ENCODE measurements at places on chromosomes 13 and 19. TPM values are rescaled to one million over a fixed set of nuclear protein-coding genes. Genes with fewer than 3 reads are reported as not detected.

The TNFSF11 gene
- total RNA-seq = 0.38 TPM

The PDCD2L gene
- 12.3 TPM for total RNA-seq

DNA sequence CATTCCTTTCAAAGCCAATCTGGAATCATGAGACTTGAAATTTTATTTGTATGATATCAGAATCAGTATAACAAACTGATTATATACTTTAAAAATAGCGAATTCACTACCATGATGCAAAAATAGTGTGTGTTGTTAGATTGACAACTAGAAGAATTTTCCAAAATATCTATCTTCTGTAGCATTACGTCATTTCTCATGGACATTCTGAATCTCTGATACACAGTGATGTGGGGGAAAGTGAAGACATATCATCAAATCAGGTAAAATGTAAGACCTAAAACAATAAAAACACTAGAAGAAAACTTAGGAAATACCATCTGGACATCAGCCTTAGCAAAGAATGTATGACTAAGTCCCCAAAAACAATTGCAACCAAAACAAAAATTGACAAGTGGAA is 1292.0 kb upstream of the PCDH9 start:
- H3K36me3 ChIP-seq = no peaks in the 10 kb centered on the region
- H3K4me1 ChIP-seq = no peaks in the 10 kb centered on the region
- no peak for DNase-seq
- no peak overlapping the region for H3K27ac ChIP-seq

DNA sequence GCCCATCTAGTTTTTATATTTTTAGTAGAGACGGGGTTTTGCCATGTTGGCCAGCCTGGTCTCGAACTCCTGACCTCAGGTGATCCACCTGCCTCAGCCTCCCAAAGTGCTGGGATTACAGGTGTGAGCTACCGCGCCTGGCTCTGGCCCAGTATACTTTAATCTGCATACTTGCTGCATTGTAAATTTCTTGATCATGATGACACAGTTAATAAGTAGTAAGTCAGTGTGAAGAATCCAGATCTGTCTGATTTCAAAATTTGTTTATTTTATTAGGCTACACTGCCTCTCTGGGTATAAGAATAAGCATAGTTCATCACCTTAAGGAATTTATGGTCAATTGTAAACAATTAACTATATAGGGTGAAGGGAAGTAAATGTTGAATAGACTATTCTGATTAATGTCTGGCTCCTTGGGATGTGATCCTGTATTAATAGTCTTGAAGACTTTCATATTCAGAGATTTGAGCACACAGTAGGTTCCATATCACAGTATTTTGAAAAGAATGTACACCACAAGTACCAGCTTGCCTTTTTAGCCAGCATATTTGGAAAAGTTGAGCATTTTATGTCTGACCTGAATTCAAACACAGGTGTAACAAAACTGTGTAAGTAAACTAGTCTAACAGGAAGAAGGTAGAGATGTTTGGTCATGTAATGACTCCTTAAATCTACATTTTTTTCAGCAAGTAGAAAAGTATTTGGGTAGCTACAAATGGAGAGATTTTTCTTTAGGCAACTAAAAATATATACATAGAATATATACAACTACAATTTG is 7.4 kb downstream of the ARHGAP35 start:
- H3K36me3 ChIP-seq = no peaks in the 10 kb centered on the region
- no peak overlapping the region for H3K27ac ChIP-seq
- no peaks in the 10 kb centered on the region for H3K27me3 ChIP-seq
- peaks cover 59% of the 10 kb centered on the region for H3K4me1 ChIP-seq

The MRI1 gene
- total RNA-seq = 46.4 TPM

The MIA gene
- total RNA-seq = 11.4 TPM

DNA sequence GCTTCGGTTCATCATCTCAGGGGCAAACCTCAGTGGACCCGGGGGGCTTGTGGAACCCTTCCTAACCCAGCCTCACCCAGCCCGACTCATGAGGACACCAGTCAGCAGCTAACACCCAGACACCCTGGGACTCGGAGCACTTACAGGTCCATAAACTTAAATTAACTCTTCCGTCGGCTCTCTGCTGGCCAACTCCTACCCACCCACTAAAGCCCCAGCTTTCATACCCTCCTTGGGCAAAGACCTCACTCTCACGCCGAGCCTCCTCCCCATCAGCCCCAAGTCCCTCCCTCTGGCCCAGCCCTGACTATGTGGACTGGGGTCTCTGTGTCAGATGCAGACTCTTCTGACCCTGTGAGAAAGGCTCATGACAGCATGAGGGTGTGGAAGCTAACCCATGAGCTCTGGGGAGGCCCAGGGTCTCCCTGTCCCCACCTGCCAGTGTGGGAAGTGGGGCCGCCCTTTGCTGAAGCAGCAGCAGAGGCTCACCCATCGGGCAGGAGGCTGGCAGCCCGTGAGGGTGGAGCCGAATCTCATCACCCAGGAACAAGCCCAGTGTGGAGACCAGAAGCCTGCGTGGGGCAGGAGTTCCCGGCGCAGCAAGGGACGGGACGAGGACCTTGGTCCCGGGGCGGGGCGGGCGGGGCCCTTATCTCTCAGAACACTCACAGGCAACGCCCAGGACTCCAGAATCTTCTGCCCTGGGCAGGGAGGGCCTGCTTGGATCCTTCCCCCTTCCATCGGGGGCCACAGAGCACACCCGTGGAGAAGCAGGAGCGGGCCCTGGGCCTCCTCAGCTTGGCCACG is 19.8 kb downstream of the TCF3 start:
- no peaks in the 10 kb centered on the region for H3K4me1 ChIP-seq
- H3K27me3 ChIP-seq = no peaks in the 10 kb centered on the region
- H3K27ac ChIP-seq = no peak overlapping the region
- no peak overlapping the region for H3K4me3 ChIP-seq

GRCh38 chr13:40389081-40389641 is 277.3 kb downstream of the FOXO1 start:
- H3K36me3 ChIP-seq = no peaks in the 10 kb centered on the region
- DNase-seq = peak; percentile 75
- H3K4me1 ChIP-seq = peaks cover 34% of the 10 kb centered on the region
- H3K27ac ChIP-seq = peak overlapping the region; percentile 95
- peak overlapping the region; percentile 32 for H3K4me3 ChIP-seq
- H3K27me3 ChIP-seq = no peaks in the 10 kb centered on the region

DNA sequence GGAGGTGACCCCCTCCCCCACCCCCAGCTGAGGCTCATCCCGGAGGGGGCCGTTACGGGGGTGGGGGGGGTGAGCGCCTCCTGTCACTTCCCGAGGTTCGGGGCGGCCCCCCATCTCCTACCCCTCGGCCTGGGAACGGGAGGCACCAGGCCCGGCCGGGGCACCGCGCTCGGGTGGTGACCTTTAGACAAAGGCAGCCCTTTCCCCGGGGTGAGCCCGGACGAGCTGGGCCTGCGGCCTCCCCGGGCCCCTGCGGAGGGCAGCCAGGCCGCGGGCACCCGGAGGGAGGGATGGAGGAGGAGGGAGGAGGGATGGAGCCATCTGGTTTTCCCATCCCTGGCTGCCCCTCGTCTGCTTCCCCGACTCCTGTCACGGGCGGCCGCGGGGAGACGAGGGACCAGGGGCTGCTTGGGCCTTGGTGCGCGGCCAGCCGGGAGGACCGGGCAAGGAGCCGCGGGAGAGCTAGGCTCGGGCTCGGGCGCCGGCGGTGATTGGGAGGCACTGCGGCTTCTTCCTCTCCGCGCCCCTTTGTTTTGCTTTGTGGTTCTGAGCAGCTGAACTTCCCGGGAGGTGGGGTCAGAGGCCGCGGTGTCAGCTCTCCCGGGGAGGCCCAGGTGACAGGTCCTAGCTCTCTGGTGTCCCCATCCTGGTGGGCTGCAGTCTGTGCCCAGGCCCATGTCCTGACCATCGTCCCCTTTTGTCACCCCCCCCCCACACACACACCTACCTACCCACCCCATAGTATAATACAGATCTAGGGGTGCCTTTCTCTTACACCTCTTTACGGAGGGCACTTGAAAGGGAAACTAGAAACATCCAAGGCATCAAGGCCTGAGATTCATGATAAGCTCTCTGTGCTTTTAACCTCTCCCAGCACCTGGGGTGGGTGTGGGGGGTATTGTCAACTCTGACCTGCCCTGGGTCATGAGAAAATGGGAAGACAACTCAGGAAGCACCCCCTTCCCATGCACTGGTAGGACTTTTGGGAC is 1.3 kb downstream of the BICRA start:
- H3K27ac ChIP-seq = peak overlapping the region; percentile 73
- peak overlapping the region; percentile 17 for H3K4me3 ChIP-seq
- no peaks in the 10 kb centered on the region for H3K36me3 ChIP-seq

The TEKTIP1 gene
- total RNA-seq = 10.6 TPM

GRCh38 chr19:44356383-44357111 is at the start of gene ZNF112:
Gene ZNF112, minus strand, starts transcription at chr19:44356680. Its CDS starts 16,141 bp downstream, at chr19:44340539.
- peak within 1 kb of the TSS; percentile 23 for H3K4me3 ChIP-seq
- no peaks in the 10 kb centered on the region for H3K36me3 ChIP-seq
- no peak within 1 kb of the TSS for H3K27ac ChIP-seq
- no peak for DNase-seq

The CYP2A7 gene
- not detected for total RNA-seq

DNA sequence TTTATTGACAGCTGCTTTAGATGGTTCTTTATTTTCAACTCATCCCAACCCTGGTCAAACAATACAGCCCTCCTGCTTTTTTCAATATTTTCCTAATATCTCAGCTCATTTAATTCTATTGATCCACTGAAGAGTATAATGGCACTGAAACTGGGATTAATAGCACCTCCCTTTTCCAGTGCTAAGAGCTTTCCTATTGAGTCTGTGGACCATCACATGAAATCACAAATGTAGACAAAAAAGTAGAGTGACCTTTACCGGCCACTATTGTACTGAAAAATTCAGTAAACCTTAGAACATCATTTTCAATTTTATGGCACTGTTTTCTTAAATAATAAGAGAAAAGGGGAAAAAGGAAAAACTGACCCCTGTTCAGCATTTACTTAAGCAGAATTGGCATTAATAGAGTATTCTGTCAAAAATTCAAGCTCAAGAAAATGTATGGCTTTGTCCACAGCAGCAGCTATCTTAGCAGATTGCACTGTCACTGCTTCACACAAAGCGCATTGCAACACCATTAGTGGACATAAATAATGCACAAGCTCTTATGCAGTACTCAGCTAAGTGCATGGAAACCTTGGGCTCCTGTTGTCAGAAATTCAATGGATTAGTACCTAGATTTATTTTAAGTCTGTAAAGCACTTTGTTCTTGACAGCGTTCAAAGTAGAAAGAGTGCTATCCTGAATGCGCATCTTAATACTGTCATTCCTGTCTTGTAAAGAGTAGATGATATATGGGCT is 851.0 kb upstream of the KLHL1 start:
- H3K27me3 ChIP-seq = no peaks in the 10 kb centered on the region
- no peak for DNase-seq
- no peaks in the 10 kb centered on the region for H3K4me1 ChIP-seq
- H3K4me3 ChIP-seq = no peak overlapping the region

DNA sequence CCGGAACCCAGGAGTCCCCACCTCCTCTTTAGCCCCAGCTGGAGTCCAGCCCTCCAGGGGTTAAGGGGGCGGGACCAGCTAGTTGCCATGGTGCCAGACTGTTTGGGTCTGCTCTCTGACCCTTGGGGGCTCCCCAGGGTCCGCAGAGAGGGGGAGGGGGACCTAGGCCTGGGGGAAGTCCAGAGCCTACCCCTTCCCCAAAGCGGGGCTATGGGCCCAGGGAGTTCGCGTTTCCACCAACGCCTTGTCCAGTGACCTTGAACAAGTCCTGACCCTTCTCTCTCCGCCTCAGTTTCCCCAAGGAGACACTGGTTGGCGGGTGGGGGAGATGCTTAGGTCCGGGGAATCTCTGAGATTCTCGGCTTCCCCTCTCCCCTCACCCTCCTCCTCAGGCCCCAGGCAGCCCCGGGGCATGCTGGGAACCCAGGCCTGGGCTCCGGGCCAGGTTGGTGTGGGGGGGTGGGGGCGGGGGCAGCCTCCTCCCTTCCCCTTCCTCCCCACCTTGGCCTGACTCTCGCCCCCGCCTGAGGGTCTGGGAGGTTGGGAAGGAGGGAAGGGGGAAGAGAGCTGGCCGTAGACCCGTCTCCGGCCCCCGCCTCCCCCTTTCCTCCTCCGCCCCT is 2.6 kb upstream of the SPACA6 start:
- no peaks in the 10 kb centered on the region for H3K27me3 ChIP-seq
- H3K4me3 ChIP-seq = peak overlapping the region; percentile 71

- H3K36me3 ChIP-seq = no peaks in the 10 kb centered on the region
- no peaks in the 10 kb centered on the region for H3K27me3 ChIP-seq
- no peak overlapping the region for H3K27ac ChIP-seq
- peaks cover 6% of the 10 kb centered on the region for H3K4me1 ChIP-seq
- no peak for DNase-seq
Observed at GRCh38 chr19:35314858-35315470, 14.0 kb upstream of the CD22 start.

DNA sequence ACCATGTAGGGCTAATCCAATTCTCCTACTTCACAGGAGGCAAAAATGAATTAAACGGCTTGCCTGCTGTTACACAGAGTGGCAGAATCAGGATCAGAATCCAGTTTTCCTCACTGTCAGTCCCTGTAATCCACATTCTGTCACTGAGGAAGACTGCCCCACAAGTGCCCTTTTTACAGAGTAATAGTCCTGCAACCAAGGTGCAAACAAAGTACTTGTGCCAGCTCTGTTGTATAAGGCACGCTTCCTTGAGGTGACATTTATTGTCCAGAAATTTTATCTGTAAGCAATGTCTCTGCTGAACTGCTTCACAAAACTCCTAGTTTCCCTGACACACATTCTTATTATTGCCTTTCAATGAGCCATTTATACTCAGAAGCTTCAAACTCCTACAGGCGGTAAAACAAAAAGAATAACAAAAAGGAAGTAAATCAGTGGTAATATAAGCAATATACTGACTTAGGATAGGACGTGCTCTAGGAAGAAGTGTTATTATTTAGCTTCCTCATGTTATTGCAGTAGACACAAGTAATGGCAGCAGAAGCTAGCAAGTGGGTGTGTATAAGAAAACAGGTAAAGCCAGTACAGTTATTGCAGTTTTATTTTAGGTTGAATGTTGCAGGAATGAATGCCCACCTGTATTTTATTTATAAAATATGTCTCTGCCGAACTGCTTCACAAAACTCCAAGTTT is 28.8 kb downstream of the SPRY2 start:
- no peak overlapping the region for H3K27ac ChIP-seq
- no peak for DNase-seq
- no peaks in the 10 kb centered on the region for H3K36me3 ChIP-seq
- no peaks in the 10 kb centered on the region for H3K27me3 ChIP-seq
- no peaks in the 10 kb centered on the region for H3K4me1 ChIP-seq
- H3K4me3 ChIP-seq = no peak overlapping the region

The PBX4 gene
- 56.3 TPM for total RNA-seq

GRCh38 chr13:41847216-41847615 is 113.7 kb downstream of the VWA8 start:
- no peaks in the 10 kb centered on the region for H3K36me3 ChIP-seq
- H3K27me3 ChIP-seq = no peaks in the 10 kb centered on the region
- no peaks in the 10 kb centered on the region for H3K4me1 ChIP-seq
- DNase-seq = no peak
- H3K4me3 ChIP-seq = no peak overlapping the region
- H3K27ac ChIP-seq = no peak overlapping the region

The ZNF230 gene
- 18.4 TPM for total RNA-seq

- no peak overlapping the region for H3K4me3 ChIP-seq
- no peak overlapping the region for H3K27ac ChIP-seq
- no peaks in the 10 kb centered on the region for H3K27me3 ChIP-seq
- no peaks in the 10 kb centered on the region for H3K36me3 ChIP-seq
Observed at GRCh38 chr13:51659276-51660127, 75.2 kb downstream of the WDFY2 start.

- no peaks in the 10 kb centered on the region for H3K27me3 ChIP-seq
- H3K36me3 ChIP-seq = peaks cover 20% of the 10 kb centered on the region
- no peak overlapping the region for H3K4me3 ChIP-seq
- H3K27ac ChIP-seq = no peak overlapping the region
- peak; percentile 52 for DNase-seq
Observed at GRCh38 chr19:18274781-18275356, 617 bp upstream of the IQCN start.

The LPAR2 gene
- total RNA-seq = 72.4 TPM

GRCh38 chr19:1512671-1513498 is at the start of gene ADAMTSL5:
Gene ADAMTSL5, minus strand, starts transcription at chr19:1513019. Its CDS starts 2,076 bp downstream, at chr19:1510943.
- peak within 1 kb of the TSS; percentile 26 for H3K27ac ChIP-seq
- no peaks in the 10 kb centered on the region for H3K36me3 ChIP-seq
- H3K4me3 ChIP-seq = no peak within 1 kb of the TSS
- H3K4me1 ChIP-seq = peaks cover 17% of the 10 kb centered on the region
- H3K27me3 ChIP-seq = no peaks in the 10 kb centered on the region

Data from CD4-positive, alpha-beta memory T cell (primary cell).